Tongue (tissue), 3 donors: ENCODE measurements at places on chromosomes 3 and 15.

- no peak for DNase-seq
Observed at GRCh38 chr3:169822540-169822939, 9.8 kb upstream of the LRRC34 start.

DNA sequence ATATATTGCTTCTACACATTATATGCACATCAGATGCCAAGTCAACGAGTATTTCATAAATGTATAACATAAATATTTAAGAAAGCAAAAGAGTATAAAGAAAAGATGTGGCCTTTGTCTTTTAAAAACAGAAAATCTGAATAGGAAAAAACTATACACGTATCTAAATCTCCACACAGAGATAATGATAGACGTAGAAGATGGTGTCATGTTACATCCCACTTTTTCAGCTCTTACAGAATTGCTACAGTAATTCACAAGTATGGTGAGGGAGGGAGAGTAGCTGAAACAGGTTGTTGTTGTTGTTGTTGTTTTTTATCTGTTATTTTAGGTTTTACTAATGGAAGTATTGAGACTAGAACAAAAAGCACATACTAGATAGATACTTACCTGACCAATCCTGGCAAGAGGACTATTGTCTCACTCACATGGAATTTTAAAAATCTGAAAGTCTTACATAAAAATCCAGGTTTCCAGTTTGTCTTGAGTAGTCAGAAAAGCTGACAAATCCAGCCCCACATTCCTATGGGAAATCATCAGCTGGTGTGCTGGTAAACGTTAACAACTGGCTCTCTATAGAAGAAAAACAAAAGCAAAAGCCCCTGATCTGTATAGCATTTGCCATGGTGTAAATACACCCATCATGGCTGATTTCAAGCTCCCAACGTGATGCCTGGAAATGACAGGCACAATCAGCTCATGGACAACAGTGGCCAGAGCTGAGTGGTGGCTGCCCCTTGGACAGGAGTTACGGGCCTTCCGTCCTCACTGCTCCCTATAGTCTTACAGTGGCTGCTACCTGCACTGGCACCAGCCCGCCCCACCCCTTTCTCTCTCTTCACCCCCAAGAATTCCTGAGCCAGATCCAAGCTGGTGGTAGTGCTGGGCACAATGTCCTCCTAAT lies 47.4 kb upstream of the VGLL4 start:
- DNase-seq: peak; percentile 24

GRCh38 chr3:104175696-104176095 lies 1191.0 kb upstream of the ALCAM start:
- no peak for DNase-seq

DNA sequence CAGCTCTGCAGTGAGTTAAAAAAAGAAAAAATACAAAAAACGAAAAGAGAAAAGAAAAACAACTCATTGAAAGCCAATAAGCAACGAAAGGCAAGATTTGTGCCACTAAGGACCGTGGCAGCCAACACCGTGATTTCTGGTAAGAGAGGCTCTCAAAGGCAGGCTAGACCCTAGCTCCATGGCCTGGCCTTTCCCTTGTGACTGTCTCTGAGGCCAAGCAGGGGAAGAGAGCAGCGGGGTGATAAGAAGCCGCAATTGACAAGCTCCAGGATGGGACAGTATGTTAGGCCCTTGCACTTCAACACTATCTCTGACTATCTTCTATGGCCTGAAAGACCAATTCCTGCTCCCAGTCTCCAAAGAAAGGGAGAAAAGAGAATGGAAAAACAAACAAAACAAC lies 12.4 kb downstream of the APOD start:
- no peak for DNase-seq

- DNase-seq: no peak
Observed at GRCh38 chr3:144466114-144466513, 494.5 kb downstream of the DIPK2A start.

DNA sequence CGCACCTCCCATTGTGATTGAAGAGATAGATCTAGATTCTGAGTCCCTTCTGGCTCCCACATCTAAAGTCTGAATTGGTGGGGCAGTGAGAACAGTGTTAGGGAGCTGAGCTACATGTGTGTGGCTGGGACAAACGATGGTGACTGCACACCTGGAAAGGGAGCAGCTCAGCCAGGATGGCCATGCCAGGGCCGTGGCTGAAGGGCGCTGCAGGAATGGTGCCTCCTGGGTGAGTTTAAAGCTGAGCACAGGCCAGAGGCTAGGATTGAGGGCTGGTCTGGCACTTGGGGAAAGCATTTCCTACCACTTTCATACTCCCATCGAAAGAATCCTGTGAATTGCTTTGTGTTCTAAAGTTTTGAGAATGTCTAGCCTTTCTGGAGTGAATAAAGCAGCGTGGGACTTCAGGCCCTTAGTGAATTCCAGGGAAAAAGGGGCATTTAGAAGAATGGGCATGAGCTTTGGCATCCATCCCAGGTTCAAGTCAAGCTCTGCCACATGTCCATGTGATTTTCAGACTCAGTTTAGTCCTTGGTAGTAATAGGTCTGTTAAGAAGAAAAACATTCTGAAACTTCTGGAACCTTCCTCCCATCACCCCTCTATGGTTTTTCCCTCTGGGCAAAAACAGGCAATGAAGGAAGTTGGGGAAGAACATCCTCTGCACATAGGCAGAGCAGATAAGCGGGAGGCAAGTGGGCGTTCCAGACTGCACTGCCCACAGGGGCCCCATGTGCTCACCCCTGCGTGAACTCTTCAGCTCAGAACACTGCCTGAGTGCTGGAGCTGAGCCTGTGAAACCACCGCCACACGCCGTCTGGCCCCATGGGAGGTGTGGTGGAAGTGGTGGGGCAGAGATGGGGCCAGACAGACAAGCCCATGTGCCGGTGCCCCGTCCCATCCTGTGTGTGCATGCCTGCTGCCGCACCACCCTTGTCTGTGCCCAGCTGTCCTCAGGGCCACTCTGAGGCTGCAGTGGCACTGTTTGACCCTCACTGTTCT lies 12.9 kb upstream of the CPNE9 start:
- DNase-seq: no peak

DNA sequence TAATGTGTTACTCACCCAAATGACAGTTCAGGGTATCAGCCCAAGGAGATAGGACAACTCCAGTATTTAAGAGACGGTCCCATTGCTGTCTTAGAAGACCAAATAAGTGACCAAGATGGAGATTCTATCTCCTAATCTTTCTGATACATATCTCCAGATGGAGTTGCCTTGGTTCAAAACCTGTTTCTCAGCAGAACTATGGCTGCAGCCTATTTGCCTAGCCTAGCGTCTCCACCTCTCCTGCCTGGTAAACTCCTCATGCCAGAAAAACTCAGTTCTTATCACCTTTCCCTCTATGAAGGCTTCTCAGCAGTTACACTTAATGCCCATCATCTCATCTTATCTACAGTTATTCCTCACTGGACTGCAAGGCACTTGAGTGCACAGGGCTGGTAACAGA lies 1.2 kb upstream of the CSPG5 start:
- DNase-seq: no peak

DNA sequence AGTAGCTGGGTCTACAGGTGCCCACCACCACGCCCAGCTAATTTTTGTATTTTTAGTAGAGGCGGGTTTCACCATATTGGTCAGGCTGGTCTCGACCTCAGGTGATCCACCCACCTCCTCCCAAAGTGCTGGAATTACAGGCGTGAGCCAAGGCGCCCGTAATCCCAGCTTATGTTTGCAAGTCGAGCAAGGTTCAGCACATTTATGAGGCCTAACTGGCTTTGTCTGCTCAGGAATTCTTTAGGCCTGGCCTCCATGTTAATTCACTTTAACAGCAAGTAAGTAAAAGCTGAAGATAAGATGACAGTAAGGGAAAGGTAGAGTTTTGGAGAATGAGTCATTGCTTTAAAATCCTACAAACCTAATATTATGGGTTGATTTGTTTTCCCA lies 24.6 kb downstream of the SIDT1 start:
- no peak for DNase-seq

DNA sequence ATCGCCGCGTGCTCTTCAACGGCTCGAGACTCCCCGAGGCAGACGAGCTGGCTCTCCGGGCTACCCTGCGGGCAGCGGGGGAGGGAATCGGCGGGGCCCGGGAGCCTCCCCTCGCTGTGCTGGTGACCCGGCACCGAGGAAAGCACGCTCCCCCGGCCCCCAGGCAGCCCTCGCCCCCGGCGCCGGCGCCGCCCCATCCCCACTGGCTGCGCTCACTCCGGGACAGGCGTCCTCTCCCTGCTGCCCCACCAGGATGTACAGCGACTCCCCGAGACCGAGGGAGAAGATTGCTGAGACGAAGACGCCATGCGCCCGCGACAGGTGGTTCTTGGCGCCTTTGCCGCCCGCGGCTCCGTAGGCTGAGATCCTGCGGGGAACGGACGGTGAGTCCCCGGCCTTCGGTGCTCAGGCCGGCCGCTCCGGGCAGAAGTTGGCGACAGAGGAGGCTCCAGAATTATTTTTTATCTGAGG lies 1.7 kb downstream of the LTK start:
- peak; percentile 26 for DNase-seq

- DNase-seq: no peak
Observed at GRCh38 chr3:150850191-150850590, 55.0 kb downstream of the MINDY4B start.

DNA sequence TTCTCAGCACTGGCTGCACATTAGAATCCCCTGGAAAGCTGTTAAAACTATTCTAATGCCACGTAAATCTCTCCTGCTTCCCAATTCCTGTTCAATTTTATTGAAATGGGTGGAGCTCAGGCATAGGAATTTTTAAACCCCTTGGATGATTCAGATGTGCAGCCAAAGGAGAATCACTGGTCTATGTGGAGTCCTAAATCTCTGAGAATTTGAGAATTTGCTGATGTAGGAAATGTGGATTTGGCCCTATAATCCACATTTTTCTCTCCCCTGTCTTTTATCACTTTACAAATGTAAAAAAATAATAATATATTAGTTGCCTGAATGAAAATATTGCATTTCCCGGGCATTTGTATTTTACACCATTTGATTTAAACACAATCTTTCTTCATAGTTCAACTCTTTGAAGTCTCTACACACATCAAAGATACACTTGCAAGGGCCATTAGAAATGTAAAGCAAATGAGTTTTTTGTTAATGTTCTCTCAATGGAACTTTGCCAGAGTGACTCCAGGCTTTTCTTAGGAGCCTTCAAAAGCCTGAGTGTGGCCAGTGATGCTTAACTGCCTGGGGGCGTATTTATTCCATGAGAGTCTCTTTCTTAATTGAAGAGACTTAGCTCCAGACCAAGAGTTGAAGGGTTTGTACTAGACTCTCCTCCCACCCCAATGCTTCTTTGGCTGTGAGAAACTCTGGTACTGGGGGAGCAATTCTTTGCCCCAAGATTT lies 48.8 kb upstream of the PTX3 start:
- DNase-seq: no peak

DNA sequence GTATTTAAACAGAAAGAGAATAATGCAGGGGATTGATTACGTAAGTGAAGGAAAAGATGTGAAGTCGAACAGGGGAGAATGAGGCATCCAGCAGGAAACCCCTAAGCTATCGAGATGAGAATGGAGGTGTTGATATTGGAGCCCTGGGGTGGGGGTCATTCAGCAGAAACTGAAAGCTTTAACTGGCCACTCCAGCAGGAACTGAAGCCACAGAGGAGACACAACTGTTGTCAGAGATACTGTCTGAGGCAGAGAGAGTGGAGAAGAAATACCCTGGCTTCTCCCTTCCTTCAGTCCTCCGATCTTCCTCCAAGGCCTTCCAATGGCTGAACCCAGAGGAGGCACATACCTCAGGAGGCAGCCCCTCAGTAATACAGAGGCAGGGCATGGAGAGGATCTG lies 152.4 kb downstream of the THRB start:
- no peak for DNase-seq

DNA sequence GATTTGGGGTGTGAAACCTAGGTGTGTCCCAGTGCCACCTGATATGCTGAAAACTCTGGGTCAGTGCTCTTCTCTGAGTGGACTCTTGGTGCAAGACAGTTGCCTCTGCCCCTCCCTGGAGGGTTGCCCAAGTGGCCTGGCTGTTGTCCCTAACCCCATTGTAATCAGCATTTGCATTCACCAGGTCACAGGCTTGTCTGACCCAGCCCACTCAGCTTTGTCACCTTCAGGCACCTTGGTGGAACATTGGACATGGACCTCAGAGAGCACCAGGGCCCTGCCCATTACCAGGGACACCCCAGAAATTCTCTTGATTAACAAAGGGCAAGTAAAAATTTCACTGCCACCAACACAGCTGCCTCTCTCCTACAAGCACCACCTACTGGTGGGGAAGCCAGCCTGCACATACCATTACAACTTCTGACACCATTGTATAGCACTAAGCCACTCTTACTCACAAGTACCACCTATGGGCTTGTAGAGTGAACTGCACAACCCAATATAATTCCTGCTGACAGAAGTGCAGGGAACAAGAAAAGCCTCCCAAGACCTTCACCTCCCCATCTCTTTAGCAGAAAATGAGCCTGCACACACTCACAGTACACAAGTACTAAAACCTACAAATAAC lies 324.6 kb downstream of the EPHA6 start:
- DNase-seq: no peak

- peak; percentile 48 for DNase-seq
Observed at GRCh38 chr15:96629511-96629910, 299.0 kb downstream of the NR2F2 start.

- no peak for DNase-seq
Observed at GRCh38 chr3:100227511-100227921, 33.3 kb upstream of the TBC1D23 start.

DNA sequence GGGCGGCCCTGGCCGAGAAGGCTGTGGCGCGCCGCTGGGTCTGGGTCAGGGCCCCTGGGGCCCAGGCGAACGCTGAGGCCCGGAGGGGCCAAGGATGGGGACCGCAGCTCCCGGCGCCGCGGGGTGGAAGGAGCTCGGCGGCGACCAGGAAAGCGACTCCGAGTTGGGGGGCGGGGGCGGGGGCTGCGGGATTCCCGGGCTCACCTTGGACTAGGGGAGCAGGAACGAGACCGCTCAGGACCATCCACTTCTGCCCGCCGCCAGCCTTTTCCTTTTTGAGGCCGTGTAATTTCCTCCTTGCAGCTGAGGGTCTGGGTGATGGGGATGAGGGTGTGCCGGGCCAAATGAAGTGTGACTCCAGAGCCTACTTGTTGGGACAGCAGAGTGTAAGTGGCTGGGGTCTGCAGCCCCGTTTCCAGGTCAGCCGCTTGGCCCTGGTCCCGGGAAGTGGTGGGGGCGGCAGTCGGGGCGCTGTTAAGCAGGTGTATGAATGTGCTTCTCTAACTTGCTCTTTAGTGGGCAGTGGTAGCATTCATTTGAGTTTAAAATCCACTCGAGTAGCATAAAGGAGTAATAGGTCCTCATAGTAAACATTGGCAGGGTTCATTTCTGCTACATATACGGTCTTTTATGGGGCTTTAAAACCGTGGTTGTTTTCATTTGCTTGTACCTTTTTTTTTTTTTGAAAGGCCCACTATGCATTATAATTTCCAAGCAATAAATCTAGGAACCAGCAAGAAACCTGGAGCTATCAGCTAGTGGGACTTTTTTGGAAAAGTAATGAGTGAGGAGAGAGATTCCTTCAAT lies 717 bp downstream of the PXK start:
- DNase-seq: peak; percentile 53

GRCh38 chr3:174097686-174098085 lies 700.1 kb downstream of the NLGN1 start:
- DNase-seq: no peak

DNA sequence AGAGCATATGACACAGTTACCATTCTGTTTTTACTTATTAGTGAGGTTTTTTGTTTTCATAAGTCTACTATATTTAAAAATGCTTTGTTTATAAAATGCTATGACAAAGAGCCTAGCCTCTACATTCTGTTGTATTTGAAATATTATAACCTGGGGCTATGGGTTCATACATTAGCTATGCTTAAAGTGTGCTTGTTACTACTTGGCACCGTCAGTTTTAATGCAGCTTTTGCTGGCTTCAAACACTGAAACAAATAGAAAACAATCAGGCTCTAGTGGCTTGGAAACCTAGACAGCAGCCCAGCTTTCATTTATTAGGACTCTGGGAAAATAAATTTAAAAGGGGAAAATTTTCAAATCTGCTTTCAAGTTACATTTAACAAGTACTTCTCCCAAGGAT lies 635.9 kb downstream of the CADM2 start:
- no peak for DNase-seq
